NCI-H187 treated with DMSO at 0.1 percent for 48 hours (cell line): ENCODE measurements at places on chromosomes 1 and 21.

- no peak for DNase-seq
Observed at GRCh38 chr1:234915924-234916675, 212.5 kb downstream of the TOMM20 start.

DNA sequence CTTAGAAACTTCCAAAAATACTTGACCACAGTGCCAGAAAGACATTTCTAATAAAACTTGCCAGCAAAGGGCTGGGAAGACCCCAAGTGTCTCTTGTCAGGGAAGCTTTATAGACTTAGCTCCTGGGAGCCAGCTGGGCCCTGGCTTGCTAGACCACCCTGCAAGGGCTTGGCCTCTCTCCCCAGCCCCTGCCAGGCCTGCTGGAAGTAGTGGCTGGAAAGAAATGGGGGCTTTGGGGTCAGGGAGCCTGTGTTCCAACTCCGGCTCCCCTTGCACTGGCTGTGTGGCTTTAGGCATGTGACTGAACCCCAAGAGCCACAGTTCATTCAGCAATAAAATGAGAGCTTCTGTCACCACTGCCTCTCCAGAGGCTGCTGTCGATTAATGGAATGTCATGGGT, 31.1 kb downstream of the H3-3A start:
- no peak for DNase-seq

- DNase-seq = no peak
Observed at GRCh38 chr1:5597171-5597850, 394.9 kb downstream of the NPHP4 start.

- DNase-seq = no peak
Observed at GRCh38 chr1:118983558-118984041, 4.5 kb downstream of the TBX15 start.

- no peak for DNase-seq
Observed at GRCh38 chr1:195597891-195598290, 1010.3 kb downstream of the KCNT2 start.

DNA sequence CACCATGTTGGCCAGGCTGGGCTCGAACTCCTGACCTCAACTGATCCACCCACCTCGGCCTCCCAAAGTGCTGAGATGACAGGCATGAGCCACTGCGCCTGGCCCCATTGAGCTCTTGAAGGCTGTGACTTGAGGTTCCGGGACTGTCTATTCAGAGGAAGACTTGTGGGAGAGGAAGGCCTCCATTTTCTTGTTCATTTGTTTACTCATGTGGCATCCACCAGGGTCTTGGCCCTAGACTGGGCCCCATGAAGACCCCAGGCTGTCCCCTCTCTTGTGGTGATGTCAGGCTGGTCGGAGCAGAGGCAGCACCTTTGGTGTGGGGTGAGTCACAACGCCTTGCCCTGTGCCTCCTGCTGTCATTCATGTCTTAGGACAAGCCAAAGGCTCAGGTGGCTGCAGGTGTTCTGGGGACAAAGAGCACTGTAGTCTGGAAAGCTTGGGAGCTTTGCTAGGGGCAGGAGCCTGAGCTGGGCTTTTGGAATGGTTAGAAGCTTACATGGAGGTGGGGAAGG, 224.6 kb upstream of the C1orf174 start:
- no peak for DNase-seq

DNA sequence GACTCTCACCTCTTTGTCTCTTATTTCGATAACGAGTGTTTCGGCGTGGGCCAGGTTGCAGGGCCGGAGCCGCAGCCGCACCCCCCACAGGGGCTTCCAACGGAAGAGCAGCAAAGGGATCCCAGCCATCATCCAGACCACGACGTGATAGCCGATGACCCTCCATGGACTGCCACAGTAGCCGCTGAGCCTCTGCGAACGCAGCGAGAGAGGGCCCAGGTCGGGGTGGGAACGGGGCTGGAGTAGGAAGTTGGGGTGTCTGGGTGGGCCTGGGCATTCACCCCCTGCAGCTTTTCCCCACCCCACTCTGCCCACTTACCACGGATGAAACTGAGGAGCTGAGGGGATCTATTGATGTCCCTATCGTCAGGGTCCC, 6.4 kb downstream of the ATP13A2 start:
- no peak for DNase-seq

- no peak for DNase-seq
Observed at GRCh38 chr1:157347506-157347905, 204.8 kb downstream of the FCRL5 start.

DNA sequence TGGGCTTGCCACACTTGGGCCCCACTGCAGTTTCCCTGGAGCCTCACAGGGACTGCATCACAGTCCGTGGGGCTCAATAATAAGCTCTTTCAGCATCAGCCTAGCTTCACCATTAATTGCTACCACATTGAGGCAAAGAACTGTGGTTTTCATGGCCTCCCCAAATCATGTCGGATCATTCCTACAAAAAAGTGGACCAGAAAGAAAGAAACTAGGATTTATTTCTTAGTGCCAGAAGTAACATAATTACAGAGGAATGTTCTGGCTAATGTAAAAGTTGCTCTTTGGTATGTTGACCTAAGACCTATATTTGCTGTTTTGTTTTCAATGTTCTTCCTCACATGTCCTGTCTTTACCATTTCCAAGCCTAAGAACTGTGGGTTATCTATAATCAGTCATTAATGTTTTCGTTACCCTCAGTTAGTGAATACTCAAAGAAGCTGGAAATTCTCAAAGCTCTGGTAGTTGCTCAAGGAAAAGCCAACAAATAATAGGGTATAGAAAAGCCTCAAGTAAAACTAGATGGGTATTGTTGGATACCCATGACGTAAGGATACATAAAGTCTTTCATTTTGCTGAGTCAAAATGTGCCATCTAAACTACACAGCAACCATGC, 173.9 kb downstream of the LTN1 start:
- DNase-seq = no peak

GRCh38 chr1:33182896-33183295, 1.1 kb upstream of the TRIM62 start:
- DNase-seq = no peak

DNA sequence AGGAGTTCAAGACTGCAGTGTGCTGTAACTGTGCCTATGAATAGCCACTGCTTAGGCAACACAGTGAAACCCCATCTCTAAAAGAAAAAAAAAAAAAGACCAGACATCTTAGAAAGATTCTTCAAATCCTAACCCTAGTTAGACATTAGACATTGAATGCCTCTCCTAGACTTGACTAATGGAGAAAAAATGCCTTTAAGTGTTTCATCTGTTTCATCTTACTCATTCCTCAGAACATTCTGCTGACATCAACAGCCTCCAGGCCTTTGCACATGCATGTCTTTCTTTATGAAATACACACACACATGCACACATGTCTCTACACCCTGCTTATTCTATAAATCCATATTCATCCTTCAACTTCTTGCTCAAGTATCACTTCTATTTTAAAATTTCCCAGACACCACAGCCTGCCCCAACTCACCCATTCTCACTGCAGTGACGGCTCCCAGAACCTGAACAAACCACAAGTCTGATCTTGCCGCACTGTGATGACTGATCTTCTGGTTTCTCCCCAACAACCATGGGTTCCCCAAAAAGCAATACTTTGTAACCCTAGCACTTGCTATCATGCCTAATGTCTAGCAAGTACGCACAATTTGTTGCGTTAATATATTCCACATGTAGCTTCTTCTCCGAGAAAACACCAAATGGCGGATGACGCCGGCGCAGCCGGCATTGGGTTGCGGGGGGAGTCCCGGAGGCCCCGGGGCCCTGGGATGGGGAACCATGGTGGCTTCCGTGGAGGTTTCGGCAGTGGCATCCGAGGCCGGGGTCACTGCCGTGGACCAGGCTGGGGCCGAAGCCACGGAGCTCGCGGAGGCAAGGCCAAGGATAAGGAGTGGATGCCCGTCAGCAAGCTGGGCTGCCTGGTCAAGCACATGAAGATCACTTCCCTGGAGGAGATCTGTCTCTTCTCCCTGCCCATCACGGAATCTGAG, 37.4 kb downstream of the LRRC52 start:
- no peak for DNase-seq

- no peak for DNase-seq
Observed at GRCh38 chr1:172662464-172663109, 3.7 kb downstream of the FASLG start.
